ENCODE measurements at places on chromosomes 5 and 9.

DNA sequence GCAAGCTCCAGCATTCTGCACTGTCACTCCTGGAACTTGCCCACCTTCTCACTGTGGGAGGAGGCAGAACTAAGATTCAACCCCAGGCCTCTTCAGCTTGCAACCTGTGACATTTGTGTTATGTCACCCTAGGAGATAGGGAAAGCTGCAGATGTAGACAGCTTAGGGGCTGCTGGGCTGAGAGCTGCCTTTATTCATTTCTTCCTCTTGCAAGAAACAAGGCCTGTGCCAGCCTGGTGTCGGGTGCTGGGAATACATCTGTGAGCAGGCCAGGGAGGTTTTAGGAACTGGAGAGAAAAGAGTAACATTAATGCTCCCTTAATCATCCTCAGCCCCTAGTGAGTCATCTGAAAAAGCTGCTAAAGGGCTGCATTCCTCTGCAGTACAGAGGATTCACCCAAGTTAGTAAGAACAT is 101.8 kb downstream of the FGF18 start:
- DNase-seq, result no peak

- DNase-seq, result no peak
These were observed 35.2 kb upstream of the IL7R start for GRCh38 chr5:35821513-35821912.

- peak; percentile 73 for DNase-seq
These were observed 192.1 kb upstream of the CLINT1 start for GRCh38 chr5:158051036-158051435.

DNA sequence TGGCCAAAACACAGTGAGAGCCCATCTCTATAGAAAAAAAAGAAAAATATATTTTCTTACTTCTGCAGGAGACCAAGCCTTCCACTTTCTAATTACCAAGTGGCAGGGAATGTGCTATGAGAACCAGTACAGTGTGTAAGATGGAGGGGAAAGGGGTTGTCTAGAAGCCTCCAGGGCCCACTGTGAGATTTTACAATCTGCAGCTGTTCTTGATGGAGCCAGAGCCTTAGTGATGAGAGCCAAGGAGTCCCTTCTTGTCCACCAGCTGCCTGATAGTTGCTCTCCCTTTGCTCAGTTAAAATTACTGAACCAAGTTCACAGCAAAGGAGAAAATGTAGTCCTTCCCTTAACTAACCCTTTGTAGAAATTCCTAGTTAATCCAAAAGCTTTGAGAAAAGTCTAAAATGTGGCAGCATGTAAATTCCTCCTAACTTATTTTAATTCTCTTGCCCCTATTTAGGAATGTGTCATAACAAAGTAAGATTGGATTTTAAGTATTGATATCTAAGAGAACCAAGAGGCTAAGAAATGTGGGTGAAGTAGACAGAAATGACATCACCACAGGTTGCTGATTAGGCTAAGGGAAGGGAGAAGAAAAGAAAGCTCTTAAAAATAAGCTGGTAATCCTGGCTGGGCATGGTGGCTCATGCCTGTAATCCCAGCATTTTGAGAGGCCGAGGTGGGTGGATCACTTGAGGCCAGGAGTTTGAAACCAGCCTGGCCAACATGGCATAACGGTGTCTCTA is 19.3 kb downstream of the SRP19 start:
- no peak for DNase-seq

GRCh38 chr5:125200866-125201373 is 454.5 kb upstream of the ZNF608 start:
- no peak for DNase-seq

GRCh38 chr5:109299557-109299956 is 110.2 kb downstream of the PJA2 start:
- no peak for DNase-seq

GRCh38 chr5:154795235-154795596 is 40.0 kb downstream of the LARP1 start:
- no peak for DNase-seq

- DNase-seq, result no peak
These were observed 57.8 kb downstream of the PHAX start for GRCh38 chr5:126658561-126658960.

DNA sequence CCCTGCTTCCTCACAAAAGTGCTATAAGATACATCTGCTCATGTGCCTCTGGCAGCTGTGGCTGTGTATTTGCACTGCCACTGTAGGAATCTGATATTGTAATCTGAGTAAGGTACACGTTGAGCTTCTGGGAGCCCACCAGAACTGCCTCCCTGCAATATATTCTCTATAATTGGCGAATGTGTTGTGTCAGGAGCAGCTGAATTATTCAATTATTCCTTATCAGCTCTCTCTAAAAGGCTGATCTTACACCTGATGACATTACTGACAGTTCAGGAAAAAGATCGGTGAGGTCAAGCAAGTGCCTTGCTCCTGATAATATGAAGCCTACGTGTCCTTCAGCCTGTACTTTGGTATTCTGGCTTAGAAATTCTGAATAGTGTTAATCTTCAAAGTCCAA is 1015.0 kb downstream of the CDH9 start:
- peak; percentile 10 for DNase-seq

- DNase-seq, result peak; percentile 3
These were observed 661.8 kb upstream of the RIOK2 start for GRCh38 chr5:97844797-97845196.

DNA sequence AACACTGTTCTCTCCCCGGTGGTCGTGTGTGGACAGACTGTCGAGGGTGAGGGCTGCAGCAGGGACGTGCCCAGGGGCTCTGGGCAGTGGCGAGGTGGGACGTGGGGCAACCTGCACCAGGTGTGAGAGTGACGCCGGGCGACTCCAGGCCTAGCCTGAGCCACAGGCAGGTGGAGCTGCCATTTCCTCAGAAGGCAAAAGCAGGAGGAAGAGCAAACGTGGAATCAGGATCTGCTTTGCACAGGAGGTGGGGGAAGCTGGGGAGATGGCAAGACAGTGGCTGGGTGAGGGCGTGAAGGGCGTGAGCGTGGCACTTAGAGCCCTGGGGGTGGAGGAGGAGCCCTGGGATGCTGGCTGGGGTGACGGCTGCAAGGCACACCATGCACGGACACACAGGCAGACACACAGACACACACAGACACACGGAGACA is 39.6 kb upstream of the NSMF start:
- no peak for DNase-seq

- DNase-seq, result no peak
These were observed 192.4 kb downstream of the GAS1 start for GRCh38 chr9:86754581-86755560.

- DNase-seq, result no peak
These were observed 35.5 kb upstream of the IER5L start for GRCh38 chr9:129213551-129213950.

- DNase-seq, result no peak
These were observed 301.8 kb upstream of the PRR16 start for GRCh38 chr5:120162321-120162720.

GRCh38 chr5:33701251-33701650 is 190.5 kb downstream of the ADAMTS12 start:
- DNase-seq, result no peak

DNA sequence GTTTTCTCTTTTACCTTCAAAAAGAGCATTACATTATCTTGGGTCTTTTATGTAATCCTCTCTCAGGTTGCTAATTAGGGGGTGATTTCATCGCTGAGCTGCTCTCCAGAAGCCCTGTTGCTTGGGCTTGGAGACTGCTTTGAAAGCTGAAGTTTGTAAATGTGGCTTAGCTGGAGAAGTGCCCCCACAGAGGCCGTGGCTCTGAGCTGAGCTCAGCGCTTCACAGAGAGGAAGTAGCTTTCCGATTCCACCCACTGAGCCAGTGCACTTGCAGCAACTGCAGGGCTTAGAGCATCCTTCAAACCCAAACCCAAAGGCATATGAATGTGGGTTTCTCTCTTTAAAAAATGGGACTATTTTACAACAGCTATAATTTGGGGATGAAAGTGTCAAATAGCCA is 13.7 kb upstream of the NXNL2 start:
- no peak for DNase-seq

DNA sequence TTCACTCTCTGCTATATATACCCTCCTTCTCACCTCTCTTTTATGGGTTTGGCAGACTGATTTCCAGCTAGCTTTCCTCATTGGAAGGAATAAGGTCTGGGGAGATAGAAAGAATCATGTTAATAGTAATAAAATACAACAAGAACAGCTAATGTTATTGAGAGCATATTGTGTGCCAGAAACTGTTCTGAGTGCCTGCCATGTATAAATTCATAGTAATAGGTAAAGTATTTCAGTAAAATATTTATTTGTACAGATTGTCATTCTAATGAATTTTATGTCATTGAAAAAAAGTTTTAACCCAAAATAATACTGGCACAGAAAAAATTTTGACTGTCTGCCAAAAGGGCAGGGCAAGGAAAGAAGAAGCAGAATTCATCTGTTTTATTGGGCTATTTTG is 834.9 kb upstream of the ZNF608 start:
- no peak for DNase-seq

- DNase-seq, result peak; percentile 13
These were observed 297.0 kb upstream of the HAPLN1 start for GRCh38 chr5:84017523-84018172.

GRCh38 chr9:126125177-126125576 is 201.5 kb upstream of the MVB12B start:
- DNase-seq, result no peak

GRCh38 chr9:70159630-70160029 is 99.1 kb upstream of the SMC5 start:
- DNase-seq, result no peak

Measured in DMS53 (cell line).